GF-D8 (cell line): ENCODE measurements at places on chromosomes 1 and 21.
A peak's percentile ranks its signal among the peaks of the same experiment; 100 is the strongest.

DNA sequence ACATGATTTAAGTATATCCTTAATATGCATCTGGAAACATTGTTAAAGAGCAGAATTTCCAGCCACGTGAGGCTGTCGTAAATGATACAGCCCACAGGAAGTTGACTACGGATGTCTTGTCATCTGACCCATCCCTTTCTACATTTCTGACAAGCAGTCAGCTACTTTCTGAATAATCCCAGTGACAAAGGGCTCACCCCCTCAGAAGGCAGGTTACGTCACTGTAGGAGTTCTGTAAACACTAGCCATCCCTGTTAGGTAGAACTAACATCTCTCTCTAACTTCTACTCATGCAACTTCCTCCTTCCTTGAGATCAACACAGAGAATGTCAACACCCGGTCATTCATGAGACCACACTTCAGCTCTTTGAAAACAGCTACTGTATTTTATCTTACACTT is 259.2 kb downstream of the GREM2 start:
- DNase-seq, result no peak

GRCh38 chr1:228515200-228515834 is 28.1 kb downstream of the RNF187 start:
- DNase-seq, result peak; percentile 9

DNA sequence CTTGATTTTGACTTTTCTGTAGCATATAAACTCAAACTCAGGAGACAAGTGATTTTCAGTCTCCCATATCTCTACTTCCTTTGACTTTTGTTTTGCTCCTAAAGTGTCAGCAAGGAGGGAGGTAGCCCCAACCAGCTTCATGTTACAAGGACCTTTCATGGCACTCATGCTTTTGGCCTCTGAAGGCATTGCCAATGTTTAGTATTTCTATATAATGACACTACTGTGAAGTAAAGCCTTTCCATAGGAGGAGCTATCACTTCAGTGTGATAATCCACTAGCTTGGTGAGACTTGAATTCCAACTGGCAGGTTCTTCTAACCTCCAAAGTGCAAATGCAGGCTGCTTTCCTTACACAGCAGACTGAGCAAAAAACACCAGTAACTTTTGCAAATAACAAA is 14.4 kb downstream of the COLGALT2 start:
- no peak for DNase-seq

DNA sequence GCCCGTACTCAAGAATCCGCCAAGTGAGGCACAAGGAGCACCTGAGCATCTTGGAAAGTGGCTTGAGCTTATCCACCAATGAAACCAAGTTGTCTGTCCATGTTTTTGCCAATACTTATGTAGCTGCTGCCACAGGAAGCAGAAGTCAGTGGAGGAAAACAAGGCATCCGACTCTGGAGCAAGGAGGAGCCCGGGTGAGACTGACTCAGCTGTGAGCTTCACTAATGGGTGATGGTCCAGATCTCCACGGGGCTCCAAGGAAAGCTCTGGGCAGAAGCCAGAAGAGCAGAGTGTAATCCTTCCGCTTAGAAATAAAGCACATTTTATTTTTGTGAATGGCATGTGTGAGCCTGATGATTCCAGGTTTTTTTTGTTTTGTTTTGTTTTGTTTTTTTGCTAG is 12.3 kb upstream of the SSR2 start:
- DNase-seq, result no peak

DNA sequence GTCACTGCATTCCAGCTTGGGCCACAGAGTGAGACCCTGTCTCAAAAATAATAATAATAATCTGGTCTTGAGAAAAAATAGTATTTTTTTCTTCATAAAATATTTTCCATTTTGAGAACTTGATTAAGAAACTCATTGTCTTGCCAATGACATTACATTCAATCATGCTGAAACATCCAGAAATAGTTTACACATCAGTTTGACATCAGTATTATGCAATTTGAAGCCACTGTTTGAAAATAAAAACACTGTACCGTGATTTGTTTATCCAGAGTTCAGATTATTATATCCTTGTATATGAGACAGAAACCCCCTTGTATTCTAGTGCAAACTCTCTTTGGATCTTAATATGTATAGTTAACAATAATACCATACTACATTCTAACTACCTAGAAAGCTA is 6.9 kb downstream of the FMO2 start:
- no peak for DNase-seq

DNA sequence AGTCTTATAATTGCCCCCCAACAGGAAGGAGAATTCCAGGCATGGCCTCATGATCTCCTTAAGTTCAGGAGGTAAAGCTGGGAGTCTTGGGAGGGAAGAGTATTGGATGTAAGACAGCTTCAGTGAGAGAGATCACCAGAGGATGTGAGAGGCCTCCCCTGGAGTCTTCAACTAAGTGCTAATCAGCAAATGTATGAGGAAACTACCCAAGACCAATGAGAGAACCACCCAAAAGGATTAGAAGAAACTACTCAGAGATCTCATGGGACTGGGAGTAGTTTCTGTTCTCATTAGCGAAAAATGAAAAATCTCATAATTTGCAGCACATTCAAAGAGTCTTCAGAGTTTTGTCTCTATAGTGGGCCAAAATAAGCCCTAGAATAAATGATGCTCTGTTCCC is 36.6 kb upstream of the WNT2B start:
- no peak for DNase-seq

GRCh38 chr1:106378261-106378660 is 678.2 kb upstream of the PRMT6 start:
- DNase-seq, result no peak
